NCI-H1417 (cell line): ENCODE measurements at places on chromosomes 13 and 19.

DNA sequence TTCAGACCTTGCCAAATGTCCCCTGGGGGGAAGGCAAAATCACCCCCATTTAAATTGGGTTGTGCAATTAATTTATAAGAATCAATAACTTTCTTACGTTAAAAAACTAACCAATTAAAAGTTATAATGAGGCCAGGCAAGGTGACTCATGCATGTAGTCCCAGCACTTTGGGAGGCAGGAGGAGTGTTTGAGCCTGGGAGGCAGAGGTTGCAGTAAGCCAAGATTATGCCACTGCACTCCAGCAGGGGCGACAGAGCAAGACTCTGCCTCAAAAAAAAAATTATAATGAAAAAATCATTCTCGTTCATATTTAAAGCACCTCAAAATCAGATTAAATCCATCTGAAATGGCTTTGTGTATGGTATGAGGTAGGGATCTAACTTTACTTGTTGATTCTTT is 18.4 kb upstream of the SIGLEC14 start:
- DNase-seq, result no peak

- DNase-seq, result no peak
These were observed 1.2 kb upstream of the GRAMD1A start for GRCh38 chr19:34998777-34999497.

- peak; percentile 56 for DNase-seq
These were observed 13.3 kb upstream of the ISYNA1 start for GRCh38 chr19:18450931-18451836.

DNA sequence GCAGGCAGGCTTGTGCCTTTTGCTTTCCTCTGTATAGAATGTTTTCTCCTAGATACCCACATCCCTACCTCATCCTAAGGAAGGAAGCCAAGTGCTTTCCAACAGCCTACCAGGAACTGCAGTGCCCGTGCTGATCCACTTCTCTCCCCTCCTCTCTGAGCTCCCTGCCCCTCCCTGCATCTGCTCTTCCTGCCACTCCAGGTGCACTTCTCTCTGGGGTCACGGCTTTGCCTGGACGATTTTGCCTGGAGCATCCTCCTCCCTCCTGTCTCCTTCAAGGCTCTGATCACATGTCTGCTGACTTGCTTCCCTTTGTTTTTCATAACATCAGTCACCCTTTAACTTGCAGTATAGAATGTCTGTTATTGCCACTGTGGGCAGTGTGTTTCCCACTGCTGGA is 34.7 kb upstream of the IRS2 start:
- no peak for DNase-seq

- no peak for DNase-seq
These were observed 3.9 kb downstream of the F10 start for GRCh38 chr13:113126265-113127150.

DNA sequence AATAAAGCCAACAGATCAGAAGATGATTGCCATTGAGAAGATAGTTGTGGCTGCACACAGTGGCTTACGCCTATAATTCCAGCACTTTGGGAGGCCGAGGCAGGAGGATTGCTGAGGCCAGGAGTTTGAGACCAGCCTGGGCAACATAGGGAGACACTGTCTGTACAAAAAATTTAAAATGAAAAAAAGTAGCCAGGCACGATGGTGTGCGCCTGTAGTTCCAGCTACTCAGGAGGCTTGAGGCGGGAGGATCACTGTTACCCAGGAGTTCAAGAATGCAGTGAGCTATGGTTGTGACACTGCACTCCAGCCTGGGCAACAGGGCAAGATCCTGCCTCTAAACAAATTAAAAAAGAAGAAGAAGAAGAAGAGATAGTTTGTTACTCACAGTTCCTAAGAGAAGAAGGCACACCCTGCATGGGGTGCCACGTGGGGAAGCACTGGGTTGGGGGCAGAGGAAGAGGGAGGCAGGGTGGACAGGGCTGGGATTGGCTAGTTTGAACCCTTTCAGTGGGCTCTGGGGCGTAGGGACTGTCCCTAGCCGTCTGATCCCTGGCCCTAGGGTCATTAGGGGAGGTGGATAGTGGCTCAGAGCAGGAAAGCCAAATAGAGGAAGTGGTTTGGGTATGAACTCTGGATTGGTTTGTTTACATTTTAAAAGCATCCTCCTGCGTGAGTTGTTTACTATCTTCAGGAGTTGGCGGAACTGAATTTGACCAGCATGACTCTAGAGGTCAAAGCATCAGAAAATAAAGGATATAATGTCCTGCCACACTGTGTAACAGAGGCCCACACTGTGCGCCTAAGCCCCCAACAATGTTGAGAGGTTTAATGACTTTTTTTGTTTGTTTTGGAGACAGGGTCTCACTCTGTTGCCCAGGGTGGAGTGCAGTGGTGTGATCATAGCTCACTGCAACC is 60.5 kb upstream of the MEDAG start:
- DNase-seq, result no peak

- no peak for DNase-seq
These were observed 26.5 kb downstream of the FPR3 start for GRCh38 chr19:51821456-51821855.

DNA sequence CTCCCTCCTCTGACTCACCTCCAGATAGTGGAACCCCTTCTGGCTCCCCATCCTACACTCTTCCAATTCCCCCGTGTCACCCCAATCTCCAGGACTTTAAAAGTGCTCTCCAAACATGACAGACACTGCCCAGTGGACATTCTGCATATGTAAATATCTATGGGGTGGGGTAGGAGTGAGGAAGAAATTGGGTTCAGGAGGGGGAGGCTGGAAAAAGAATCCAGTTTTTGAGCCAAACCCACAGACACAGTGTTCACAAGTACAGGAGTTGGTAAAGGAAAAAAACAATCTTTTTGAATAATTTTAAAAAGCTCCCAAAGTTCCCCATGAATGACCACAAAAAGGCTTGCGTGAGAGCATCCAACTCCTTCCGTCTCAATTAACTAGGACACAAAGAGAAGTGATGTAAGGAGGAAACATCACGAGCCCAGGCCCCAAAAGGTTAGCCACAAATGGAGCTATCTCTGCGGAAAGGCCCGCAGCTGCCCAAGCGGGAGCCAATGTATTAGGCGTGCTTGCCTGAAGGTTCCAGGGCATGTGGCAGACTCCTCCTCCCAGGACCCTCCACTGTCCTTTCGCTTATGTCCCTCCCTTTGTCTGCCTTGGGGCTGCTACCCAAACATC is 18.0 kb downstream of the ZC3H4 start:
- no peak for DNase-seq

DNA sequence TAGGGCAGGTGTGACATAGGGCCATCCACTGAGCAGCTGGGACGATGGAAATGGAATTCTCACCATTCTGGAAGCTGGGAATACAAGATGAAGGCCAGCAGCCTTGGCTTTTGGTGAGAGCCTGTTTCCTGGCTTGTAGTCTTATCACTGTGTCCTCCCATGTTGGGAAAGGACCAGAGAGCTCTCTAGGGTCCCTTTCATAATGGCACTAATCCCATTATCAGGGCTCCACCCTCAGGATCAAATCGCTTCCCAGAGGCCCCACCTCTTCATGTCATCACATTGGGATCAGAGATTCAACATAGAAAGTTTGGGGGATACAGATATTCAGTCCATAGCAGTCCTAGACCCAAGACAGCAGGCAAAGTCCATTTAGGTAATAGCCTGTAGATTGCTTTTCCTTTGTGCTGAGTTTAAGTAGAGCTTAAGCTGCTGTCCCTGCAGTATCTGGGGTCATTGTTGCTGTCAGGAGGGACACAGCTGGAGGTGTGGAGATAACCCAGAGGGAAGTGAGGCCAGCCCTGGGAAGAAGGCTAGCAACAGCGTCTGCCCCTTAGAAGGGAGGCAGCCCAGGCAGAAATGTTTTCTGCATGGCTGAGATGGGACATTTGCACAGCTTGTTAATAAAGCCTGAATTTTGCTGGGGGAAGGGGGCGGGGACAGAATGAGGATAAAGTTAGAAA is 136.5 kb upstream of the GPR12 start:
- DNase-seq, result no peak

GRCh38 chr19:29537181-29537580 is 11.4 kb downstream of the VSTM2B start:
- no peak for DNase-seq

DNA sequence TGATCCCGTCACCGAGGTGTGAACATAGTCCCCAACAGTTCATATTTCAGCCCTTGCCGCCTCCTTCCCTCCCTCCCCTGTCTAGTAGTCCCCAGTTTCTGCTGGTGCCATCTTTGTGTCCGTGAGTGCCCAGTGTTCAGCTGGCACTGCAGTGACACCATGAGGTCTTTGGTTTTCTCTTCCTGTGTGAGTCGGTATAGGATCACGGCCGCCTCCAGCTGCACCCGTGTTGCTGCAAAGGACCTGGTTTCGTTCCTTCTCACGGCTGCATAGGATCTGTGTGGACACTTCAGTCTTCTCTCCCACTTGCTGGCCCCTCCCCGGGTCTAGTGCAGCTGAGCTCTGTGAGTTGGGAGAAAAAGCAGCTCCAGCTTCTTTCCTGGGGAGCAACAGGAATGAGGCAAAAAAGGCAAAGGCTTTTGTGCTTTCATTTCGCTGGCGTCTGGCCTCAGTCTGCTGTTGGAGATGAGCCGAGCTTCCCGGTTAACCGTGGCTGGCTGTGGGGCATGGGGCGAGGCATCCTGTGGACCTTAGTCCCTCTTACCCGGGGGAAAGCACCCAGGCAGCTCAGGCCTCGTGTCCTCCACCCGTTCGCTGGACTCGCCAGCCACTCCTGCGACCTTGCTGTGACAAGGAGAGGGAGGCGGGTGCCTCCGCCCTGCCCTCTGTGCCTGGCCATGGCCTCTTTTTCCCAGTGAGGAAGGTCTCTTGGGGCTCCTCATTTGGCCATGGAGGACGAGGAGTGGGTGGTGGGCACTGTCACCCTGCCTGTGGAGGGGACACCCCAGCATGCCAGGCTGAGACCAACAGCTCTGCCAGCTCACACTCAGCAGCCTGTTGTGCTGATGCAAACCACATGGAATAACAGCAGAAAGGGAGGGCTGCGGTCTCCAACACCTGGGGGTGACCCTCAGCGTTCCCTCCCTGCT is 196.5 kb downstream of the TEX29 start:
- peak; percentile 71 for DNase-seq
